ENCODE measurements at places on chromosomes 6 and 20. TPM values are rescaled to one million over a fixed set of nuclear protein-coding genes. Genes with fewer than 3 reads are reported as not detected.

DNA sequence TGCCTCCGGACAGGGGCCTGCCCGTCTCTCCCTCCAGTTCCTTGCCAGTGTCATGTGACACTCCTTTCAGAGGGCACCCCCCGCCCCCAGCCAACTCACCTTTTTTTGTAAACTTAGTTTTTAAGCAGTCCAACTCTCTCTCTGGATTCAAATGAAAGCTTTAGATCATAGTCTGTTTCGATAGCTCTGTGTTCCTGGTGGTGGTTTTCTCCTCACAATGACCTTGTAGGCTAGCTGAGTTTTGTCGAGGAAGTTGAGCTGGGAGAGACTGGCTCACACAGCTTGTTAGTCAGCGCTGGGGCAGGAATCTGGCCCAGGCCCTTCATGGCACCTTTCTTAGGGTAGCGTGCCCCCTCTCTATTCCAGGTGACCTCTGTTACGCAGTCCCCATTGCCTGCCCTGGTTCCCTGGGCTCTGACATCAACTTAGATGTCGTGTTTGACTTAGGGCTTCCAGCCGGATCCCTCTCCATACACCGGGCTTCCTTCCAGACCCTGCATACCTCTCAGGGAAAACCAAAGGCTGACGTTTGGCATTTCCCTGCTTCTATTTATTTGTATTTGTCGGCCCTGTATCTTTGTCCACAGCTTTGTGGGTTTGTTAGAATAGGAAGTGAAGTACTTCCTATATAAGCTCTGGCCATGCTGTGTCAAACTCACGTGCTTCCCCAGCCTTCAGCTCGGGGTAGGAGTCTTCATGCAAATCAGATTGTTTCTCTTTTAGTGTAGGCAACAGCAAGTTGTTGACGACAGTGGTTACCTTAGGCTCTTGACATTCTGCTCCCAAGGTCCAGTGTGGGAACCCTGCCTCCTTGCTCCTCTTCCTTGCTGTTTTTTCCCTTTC is 12.7 kb downstream of the IGF2R start:
- DNase-seq, result peak; percentile 47

Gene APMAP
- 68.8 TPM for total RNA-seq

Gene PLAGL2
- 11.9 TPM for total RNA-seq

Gene DDO
- total RNA-seq, result 5.6 TPM

GRCh38 chr20:53778041-53778516 is 184.4 kb upstream of the ZNF217 start:
- DNase-seq, result no peak

GRCh38 chr6:33974030-33974429 is 170.2 kb upstream of the MLN start:
- DNase-seq, result no peak
